Spinal cord (tissue), 10 donors: ENCODE measurements at places on chromosomes 1 and 21. TPM values are rescaled to one million over a fixed set of nuclear protein-coding genes. Genes with fewer than 3 reads are reported as not detected.

- peaks cover 3% of the 10 kb centered on the region for H3K36me3 ChIP-seq
- no peak for DNase-seq
- peaks cover 62% of the 10 kb centered on the region for H3K27me3 ChIP-seq
- H3K4me3 ChIP-seq: peak overlapping the region; percentile 57
- H3K4me1 ChIP-seq: peaks cover 44% of the 10 kb centered on the region
These were observed 2.1 kb downstream of the POU3F1 start for GRCh38 chr1:38044221-38045215.

FAM43B gene
- 3.0 TPM for total RNA-seq

SH3BGRL3 gene
- total RNA-seq: 44.7 TPM

CXADR gene
- total RNA-seq: 81.1 TPM

PRAMEF20 gene
- not detected for total RNA-seq

TIMM17A gene
- total RNA-seq: 76.7 TPM

- DNase-seq: no peak
- H3K36me3 ChIP-seq: peaks cover 6% of the 10 kb centered on the region
- H3K27me3 ChIP-seq: peaks cover 28% of the 10 kb centered on the region
- peaks cover 72% of the 10 kb centered on the region for H3K4me1 ChIP-seq
- no peak overlapping the region for H3K27ac ChIP-seq
These were observed 24.4 kb downstream of the FOXO6 start for GRCh38 chr1:41385398-41386195.

ABL2 gene
- 11.5 TPM for total RNA-seq

- H3K27ac ChIP-seq: no peak overlapping the region
- H3K36me3 ChIP-seq: peaks cover 5% of the 10 kb centered on the region
- DNase-seq: no peak
- H3K27me3 ChIP-seq: no peaks in the 10 kb centered on the region
- no peak overlapping the region for H3K4me3 ChIP-seq
These were observed 49.7 kb downstream of the EEIG2 start for GRCh38 chr1:108609483-108610049.

GRCh38 chr1:154969246-154969645 lies 1.3 kb downstream of the SHC1 start:
- peaks cover 52% of the 10 kb centered on the region for H3K4me1 ChIP-seq
- H3K27me3 ChIP-seq: no peaks in the 10 kb centered on the region
- peak overlapping the region; percentile 38 for H3K4me3 ChIP-seq

DNA sequence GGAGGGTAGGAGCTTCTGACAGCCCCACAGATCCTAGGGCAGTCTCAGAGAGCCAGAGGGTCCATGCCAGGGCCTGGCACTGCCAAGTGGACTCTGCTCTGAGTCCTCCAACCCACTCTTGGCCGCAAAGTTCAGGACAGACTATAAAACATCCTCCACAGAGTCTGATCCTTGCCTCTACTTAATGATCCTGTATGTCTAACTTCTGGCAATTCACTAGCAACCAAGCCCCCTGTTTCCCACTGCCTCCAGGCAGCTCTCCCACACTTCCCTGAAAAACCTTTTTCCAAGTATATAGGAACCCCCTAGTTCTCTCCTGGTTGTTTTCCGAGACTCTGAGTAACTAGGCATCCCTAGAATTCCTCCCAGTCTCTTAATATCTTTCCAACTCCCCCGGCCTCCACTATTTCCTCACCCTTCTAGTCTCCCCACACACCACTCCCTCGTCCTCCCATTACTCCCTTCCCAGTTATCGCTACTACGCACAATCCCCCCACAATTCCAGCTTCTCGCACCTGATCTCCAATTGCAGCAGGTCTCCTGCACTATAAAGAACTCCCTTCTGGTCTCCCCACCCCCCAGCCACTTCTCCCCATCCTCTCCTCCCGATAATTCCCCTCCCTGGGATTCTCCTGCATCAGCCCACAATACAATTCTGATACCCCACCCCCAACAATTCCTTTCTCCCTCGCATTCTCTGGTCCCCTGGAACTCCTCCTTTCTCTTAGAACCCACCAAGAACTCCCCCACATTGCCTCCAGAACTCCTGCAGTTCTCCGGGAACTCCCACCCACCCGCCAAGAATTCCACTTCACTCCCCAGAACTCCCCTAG lies 574 bp downstream of the IGSF9 start:
- peaks cover 10% of the 10 kb centered on the region for H3K27me3 ChIP-seq
- no peaks in the 10 kb centered on the region for H3K36me3 ChIP-seq
- H3K27ac ChIP-seq: no peak overlapping the region
- H3K4me3 ChIP-seq: peak overlapping the region; percentile 39

- no peaks in the 10 kb centered on the region for H3K27me3 ChIP-seq
- no peak overlapping the region for H3K27ac ChIP-seq
- no peaks in the 10 kb centered on the region for H3K36me3 ChIP-seq
These were observed 34.7 kb upstream of the L1TD1 start for GRCh38 chr1:62159940-62160348.

DNA sequence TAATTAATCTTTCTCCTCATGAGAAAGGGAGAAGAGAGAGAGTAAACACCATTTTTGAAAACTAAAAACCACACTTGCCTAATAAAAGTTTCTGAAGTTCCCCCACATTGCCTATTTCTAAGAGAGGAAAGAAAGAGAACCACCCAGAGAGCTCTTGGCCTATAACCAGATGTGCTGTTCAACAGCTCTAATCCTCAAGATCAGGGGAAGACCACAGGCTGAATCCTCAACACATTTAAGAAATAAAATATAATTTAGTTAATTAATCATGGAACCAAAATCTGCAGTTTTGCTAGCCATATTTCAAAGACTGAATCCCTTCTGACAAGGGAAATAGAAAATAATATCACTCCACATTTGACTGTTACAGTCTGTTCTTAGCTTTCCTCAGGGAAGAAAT lies 11.9 kb downstream of the PRRX1 start:
- H3K27ac ChIP-seq: no peak overlapping the region
- peaks cover 4% of the 10 kb centered on the region for H3K4me1 ChIP-seq
- no peak overlapping the region for H3K4me3 ChIP-seq

GRCh38 chr1:203471841-203472240 lies 3.8 kb upstream of the PRELP start:
- H3K4me1 ChIP-seq: peaks cover 49% of the 10 kb centered on the region
- no peak overlapping the region for H3K4me3 ChIP-seq
- no peaks in the 10 kb centered on the region for H3K27me3 ChIP-seq
- no peaks in the 10 kb centered on the region for H3K36me3 ChIP-seq
- no peak for DNase-seq

AKR7A3 gene
- total RNA-seq: 2.0 TPM

LRRN2 gene
- 13.3 TPM for total RNA-seq

- H3K4me3 ChIP-seq: no peak overlapping the region
- no peak overlapping the region for H3K27ac ChIP-seq
- H3K27me3 ChIP-seq: no peaks in the 10 kb centered on the region
- peak; percentile 84 for DNase-seq
These were observed 77.1 kb upstream of the SCCPDH start for GRCh38 chr1:246647113-246647512.

MYBPH gene
- total RNA-seq: not detected

- no peak overlapping the region for H3K4me3 ChIP-seq
- H3K36me3 ChIP-seq: peaks cover 2% of the 10 kb centered on the region
- peaks cover 27% of the 10 kb centered on the region for H3K4me1 ChIP-seq
These were observed 42.7 kb upstream of the LIN9 start for GRCh38 chr1:226351709-226352108.

GRCh38 chr1:30700528-30701257 lies 22.7 kb downstream of the MATN1 start:
- H3K27ac ChIP-seq: no peak overlapping the region
- no peak overlapping the region for H3K4me3 ChIP-seq
- no peaks in the 10 kb centered on the region for H3K36me3 ChIP-seq
- no peaks in the 10 kb centered on the region for H3K27me3 ChIP-seq
- DNase-seq: no peak

GRCh38 chr21:41425588-41425953 lies 468 bp upstream of the MX1 start:
- H3K36me3 ChIP-seq: no peaks in the 10 kb centered on the region
- H3K27me3 ChIP-seq: peaks cover 17% of the 10 kb centered on the region
- H3K4me1 ChIP-seq: peaks cover 25% of the 10 kb centered on the region
- no peak overlapping the region for H3K27ac ChIP-seq
- no peak for DNase-seq
- peak overlapping the region; percentile 76 for H3K4me3 ChIP-seq

GRCh38 chr1:55650444-55650843 lies 435.3 kb upstream of the USP24 start:
- peak; percentile 23 for DNase-seq
- no peak overlapping the region for H3K27ac ChIP-seq
- no peaks in the 10 kb centered on the region for H3K36me3 ChIP-seq
- no peak overlapping the region for H3K4me3 ChIP-seq
- H3K4me1 ChIP-seq: peaks cover 3% of the 10 kb centered on the region

DNA sequence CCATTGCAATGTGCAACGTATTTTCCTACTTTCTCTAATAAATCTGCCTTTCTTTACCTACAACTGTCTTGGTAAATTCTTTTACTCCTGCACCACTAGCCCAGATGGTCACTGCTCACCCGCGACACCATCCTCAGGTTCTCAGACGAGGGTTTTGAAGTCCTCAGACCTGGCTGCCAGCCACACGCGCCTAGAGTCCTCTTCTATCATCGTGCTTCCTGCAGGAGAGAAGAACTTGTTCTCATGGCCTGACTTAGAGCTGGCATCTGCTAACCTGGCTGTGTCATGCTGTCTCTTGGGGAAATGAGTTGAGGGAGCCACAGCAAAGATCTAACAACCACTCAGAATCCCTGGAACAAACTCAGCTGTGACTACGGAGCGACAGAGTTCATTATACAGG lies 30.3 kb upstream of the PGBD5 start:
- H3K27ac ChIP-seq: no peak overlapping the region
- H3K36me3 ChIP-seq: no peaks in the 10 kb centered on the region
- DNase-seq: no peak
- no peaks in the 10 kb centered on the region for H3K4me1 ChIP-seq
- H3K27me3 ChIP-seq: no peaks in the 10 kb centered on the region
- H3K4me3 ChIP-seq: no peak overlapping the region

CSRP1 gene
- 168 TPM for total RNA-seq

DNA sequence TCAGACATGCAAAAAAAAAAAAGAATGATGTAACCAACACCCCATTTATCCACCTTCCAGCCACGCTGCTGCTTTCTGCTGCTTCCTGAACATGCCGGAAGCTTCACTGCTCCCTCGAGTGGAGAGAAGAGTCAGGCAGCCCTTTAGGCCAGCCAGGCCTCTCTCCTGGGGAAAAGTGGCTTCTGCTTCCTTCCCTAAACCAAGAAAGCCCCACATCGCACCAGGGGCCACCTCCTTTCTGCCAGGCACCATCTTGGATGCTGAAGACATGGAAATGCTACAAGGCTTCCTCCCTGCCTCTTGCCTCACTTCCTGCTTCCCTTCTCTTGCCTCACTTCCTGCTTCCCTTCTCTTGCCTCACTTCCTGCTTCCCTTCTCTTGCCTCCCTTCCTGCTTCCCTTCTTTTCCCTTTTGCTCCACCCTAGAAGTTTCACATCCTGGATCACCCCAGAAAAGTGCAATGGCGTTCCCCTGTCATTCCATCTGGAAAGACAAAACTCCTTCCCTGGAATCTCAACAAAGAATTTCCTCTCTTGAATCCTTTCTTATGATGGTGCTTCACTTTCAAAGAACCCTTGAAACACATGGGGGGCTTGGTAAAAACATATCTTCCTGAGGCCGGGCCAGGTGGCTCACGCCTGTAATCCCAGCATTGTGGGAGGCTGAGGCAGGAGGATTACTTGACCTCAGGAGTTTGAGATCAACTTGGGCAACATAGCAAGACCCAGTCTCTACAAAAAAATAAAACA lies 18.7 kb downstream of the TNFRSF8 start:
- H3K27me3 ChIP-seq: peaks cover 7% of the 10 kb centered on the region
- H3K27ac ChIP-seq: no peak overlapping the region
- no peak overlapping the region for H3K4me3 ChIP-seq
- H3K36me3 ChIP-seq: no peaks in the 10 kb centered on the region

DNA sequence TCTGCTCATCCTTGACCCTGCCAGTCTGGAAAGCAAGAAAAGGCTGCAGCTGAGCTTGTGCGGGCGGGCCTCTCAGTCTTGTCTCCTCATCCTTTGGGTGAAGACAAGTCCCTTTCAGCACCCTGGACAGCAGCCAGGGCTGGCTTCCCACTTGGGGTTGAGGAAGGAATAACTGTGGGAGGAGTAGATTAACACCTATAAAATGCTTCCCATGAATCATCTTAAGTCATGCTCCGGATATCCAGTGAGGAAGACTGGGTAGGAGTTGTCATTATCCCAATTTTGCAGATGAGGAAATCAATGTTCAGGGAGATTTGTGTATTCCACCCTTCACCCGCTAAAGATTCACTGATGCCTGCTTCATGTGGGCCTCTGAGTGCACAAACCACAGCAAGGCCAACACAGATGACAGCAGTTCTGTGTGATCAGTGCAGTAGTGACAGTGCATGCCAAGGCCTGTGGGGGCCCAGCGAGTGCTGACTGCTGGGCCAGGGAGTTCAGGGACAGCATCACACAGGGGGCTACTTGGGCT lies 20.1 kb upstream of the COL16A1 start:
- H3K4me1 ChIP-seq: peaks cover 28% of the 10 kb centered on the region
- H3K27me3 ChIP-seq: no peaks in the 10 kb centered on the region
- no peak for DNase-seq
- no peak overlapping the region for H3K4me3 ChIP-seq

NAV1 gene
- 43.6 TPM for total RNA-seq

DNA sequence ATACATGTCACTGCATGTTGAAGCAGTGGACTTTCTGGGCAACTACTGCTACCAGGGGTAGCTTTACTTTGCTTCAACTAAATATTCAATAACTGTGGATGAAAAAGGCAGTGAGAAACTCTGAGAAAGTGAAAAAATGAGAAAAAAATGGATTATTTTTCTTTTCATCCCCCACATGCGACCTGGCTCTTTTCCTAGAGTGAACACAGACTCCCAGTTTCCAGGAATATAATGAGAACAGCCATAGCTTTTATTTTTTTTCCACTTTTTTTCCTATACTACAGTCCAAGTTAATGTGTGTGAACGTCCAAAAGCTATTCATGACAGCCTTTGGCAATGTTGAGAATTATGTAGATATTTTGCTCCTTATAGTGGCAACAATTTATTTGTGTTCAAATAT lies 230.4 kb downstream of the DNM3 start:
- H3K4me3 ChIP-seq: no peak overlapping the region
- H3K4me1 ChIP-seq: no peaks in the 10 kb centered on the region
- no peak for DNase-seq

DNA sequence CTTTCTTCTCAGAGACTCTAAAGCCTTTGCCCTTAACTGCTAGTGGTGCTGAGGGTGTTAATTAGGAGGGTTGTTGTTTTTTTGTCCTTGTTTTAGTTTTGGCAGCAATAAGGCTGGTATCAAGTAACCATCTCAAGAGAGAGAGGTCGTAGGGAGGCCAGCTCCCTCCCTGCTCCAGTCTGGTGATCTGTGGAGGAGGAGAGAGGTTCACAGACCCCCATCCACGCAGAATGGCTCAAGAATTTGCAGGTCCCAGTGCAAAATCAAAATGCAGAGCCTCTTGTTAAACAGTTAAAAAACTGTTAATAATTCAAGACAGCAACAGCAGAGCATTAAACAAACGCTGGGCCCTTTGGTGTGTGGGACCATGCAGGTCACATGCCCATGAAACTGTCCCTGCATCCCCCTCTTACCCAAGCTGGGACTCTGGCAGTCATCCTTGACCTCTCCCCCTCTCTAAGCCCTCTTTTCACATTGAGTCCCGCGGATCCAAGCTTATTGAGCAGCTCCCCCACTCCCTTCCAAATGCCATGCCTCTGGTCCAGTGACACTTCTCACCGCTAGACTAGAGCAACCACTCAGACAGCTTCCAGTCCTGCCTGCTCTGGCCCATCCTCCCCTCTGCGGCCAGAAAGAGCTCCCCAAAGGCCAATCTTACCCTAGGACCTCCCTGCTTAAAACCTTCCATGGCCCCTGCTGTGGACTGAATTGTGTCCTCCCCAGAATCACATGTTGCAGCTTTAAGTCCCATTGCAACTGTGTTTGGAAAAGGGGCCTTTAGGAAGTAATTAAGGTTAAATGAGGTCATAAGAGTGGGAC lies 47.7 kb upstream of the RPL11 start:
- no peaks in the 10 kb centered on the region for H3K27me3 ChIP-seq
- H3K4me1 ChIP-seq: peaks cover 3% of the 10 kb centered on the region
- no peak for DNase-seq
- H3K36me3 ChIP-seq: no peaks in the 10 kb centered on the region
